ENCODE measurements at places on chromosomes 2 and 18.

DNA sequence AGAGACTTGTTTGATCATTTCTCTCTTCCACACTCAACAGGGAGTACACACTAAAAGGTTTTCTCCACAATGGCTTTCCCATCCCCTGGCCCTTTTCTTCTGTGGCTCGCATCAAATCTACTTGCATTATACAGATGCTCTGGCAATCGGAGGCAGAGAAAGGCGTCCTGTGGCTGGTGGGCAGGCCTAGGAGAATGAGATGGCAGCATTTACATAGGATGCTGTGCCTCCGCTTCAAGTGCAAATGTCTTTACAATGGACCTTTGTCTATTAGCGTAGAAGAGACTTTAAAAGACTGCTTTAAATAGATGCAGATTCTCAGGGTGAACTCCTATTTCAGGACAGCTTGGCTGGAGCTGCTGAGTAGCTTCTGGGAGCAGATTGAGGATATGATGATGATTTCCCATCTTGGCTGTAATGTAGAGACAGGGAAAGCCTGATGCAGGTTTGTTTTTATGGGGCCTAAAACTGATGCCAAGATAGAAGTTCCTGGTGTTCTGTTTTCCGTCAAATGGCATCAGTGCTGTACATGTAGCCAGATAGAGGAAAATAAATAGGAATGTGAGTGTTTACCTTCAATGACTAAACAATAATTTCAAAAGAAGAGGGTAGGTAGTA lies 423.4 kb downstream of the RND3 start:
- DNase-seq: no peak

- DNase-seq: no peak
These were observed 76.9 kb upstream of the PAPOLG start for GRCh38 chr2:60679036-60679780.

DNA sequence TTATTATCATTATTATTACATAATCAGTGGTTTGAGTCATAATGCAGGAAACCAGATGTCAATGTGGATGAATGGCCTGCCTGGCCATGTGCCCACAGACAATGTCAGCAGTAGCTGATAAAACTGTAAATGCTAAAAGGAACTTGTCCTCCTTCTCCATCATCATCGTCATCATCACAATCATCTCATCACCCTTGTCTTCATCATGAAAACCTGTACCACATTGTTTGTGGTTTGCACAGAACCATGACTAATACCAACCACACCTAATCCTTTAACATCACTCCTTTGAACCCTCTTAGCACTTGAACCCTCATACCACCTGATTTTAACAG lies 96.0 kb downstream of the HNMT start:
- DNase-seq: no peak

DNA sequence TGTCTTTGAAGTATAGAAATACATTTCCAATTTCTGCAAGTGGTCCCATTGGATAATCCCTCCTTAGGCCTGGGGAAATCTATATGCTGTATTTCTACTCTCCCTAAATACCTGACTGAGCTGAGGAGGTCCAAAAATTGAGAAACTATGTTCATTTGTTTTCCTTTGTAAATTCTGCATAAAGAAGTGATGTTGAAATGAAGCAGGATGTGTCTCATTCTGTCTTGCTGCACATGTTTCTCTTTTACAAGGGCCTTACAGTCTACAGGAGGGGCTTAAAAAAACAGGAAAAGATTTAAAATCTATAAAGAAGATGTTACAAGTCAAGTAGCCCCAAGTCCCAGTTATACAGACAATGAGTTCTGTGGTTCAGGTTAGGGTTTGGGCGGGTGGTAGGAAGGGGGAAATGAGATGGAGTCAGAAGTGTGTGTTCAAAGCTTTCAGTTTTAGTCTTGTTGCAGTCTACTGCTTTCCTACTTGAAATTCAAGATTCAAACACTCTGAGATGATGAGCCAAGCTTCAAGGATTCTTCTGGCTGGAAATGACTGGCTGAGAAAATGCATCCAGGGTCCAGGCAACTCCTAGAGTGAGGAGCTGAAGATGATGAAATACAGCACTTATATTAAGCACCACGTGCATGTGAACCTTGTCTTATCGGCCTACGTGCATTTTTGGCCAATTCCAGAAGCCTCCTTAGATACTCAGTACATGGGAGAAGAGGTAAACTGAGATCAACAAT lies 146.3 kb upstream of the CELF4 start:
- no peak for DNase-seq
